ENCODE measurements at places on chromosomes 2 and 18.

- no peak for DNase-seq
These were observed 78.1 kb upstream of the ZEB2 start for GRCh38 chr2:144597894-144598593.

GRCh38 chr2:10895231-10895630, 16.5 kb upstream of the KCNF1 start:
- no peak for DNase-seq

DNA sequence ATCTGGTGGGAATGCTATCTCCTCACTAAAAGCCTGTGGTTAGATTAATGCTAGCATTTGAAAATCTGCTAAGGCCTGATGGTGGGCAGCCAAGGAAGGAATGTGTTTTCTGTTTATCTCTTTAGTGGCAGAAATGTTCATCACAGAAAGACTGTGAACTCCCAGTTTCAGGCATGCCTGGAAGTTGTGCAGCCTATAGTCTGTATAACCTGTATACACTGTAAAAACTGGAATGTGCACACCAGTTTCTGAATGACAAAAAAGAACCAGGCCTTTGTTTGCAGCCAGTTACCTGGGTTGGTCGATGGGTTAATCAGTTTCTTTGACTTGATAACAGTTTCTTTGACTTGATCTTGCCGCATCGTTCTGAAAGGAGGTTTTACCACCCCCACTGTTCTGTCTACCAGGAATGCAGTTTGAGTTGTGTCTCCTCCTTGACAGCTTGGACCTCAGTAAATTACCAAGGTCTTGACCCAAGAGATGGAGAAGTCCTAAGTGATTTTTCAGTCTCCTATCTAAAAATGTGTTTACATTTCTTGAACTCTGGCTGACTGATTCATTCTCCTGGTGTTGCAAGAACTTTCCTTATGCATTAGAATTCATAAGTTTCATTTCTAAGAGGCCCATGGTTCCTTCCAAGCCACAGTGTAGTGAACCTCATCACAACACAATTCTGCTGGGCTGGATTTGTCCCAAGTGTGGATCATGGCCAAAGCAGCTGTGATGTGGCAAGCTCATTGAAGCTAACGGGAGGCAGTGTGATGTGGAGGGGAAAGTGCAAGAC, 62.2 kb downstream of the KIAA2012 start:
- DNase-seq = peak; percentile 52

- DNase-seq = no peak
These were observed 16.1 kb upstream of the ARL5A start for GRCh38 chr2:151844211-151844896.

- no peak for DNase-seq
These were observed 440.7 kb downstream of the THSD7B start for GRCh38 chr2:137206069-137206468.

DNA sequence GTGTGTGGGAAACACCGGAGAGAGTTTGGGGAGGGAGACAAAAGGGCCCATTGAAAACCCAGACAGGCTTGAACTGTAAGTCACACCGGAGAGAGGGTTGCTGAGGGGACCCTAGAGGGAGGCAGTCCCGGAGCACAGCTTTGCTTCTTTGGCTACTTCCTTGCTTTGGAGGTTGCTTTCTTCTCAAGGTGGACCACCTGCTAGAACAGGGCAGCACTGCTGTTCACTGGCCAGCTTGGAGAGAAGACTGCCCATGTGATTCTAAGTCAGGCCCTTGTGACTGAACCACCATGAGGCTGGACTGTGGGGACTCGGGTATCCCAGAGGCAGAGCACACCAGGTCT, 4.4 kb downstream of the ACTG2 start:
- no peak for DNase-seq

GRCh38 chr2:58950795-58951462, 709.8 kb upstream of the FANCL start:
- no peak for DNase-seq

GRCh38 chr18:21345840-21346239, 103.8 kb downstream of the GREB1L start:
- no peak for DNase-seq

DNA sequence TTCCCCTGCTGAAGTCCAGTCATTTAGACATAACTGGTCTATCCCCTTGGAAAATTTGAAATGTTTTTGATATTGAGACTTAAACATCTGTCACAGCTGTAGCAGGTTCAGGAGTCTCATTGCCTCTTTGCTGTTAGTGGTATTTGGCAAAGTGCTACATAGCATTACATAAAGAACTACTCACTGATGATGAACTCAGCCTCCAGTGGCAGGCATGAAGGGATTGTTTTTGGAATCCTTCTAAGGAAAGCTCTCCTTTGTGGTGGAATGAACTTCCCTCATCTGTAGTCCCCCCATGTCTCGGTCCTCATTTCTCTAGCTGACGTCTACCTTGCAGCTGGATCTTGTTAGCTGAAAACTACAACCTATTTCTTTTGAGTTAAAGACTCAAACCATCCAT, 111.6 kb downstream of the TACR1 start:
- DNase-seq = no peak

DNA sequence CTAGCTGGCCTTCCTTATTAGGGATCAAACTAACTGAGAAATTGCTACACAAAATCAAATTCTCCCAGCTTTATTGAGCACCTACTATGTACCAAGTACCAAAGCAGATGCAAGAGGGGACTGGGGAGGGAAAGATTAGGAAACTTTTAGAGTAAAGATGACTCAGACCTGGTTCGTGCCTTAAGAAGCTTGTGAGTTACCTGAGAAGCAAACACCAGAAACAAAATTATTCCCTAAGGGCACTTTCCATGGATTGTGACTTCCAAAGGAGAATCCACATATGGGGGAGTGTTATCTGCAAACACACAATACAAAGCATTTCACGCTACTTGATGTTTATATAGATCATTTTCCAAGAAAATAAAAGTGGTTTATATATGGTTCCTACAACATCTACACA, 326.9 kb upstream of the HNRNPA3 start:
- no peak for DNase-seq

- DNase-seq = no peak
These were observed 4.8 kb downstream of the CWC22 start for GRCh38 chr2:180002198-180002770.

DNA sequence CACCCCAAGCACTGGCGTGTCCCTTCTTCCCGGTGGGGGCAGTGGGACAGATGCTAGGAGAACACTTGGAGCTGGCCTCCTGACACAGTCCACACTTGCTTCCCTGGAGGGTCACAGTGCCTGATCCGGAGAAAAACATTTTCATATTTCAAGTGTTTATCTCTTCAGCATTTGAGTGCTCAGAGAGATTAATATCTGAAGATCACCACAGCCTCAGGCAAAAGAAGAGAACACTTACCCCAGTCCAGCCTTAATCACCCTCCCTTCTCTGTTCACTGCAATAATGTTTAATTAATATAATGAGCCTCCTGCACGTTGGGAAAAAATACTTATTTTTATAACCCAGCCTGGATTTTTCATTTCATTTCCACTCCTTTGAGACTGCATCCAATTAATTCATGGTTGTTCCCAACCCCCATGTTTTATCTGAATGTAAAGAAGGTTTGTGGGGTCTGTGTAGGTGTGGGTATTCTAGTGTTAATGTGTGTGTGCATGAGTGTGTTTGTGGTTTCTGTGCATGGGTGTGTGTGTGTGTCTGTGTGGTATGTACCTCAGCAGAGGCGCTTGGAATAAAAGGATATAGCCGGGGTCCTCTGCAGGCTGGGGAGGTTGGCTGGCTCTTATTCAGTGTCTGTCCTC, 72.1 kb downstream of the NRP2 start:
- DNase-seq = no peak

GRCh38 chr2:132726155-132726554, 56.1 kb upstream of the LYPD1 start:
- DNase-seq = no peak

DNA sequence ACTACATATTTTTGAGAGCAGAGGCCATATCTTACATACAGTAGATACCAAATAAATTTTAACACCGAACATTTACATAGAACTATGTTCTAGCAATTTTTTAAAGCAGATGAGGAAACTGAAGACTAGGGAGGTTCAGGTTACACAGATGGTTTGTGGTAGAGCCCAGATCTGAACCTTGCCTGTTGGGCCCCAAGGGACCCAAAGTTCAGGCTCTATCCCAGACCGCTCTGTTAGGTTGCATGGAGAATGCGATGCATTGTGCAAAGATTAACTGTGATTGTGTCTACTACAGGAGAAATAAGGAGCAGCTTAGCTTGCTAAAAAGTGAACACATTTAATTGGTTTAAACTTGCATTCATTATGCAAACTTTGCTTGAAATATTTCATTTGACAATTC, 16.4 kb upstream of the DSC3 start:
- DNase-seq = no peak

DNA sequence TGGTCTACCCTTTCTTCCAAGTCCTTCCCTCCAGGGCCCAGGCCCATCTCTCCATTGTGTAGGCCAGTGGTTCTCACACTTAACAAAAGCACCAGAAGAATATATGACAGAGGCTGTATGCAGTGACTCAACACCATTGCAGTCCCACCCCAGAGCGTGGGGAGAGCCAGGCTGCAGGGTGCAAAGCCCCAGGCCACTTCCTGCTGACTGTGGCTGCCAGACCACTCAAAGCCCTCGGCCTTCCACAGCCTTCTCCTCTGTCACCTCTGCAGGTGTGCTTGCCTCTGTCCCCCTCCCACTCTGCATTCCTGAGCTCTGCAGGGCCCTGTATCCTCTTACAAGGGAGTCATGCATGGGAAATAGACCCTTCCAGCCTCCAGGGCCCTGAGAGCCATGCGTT, 40.4 kb upstream of the ARHGEF4 start:
- no peak for DNase-seq

GRCh38 chr2:26853751-26854150, 5.8 kb downstream of the DPYSL5 start:
- no peak for DNase-seq

- DNase-seq = no peak
These were observed 314.8 kb downstream of the CYP26B1 start for GRCh38 chr2:71832844-71833243.

- DNase-seq = no peak
These were observed 14.9 kb upstream of the SLC39A10 start for GRCh38 chr2:195642027-195642678.

DNA sequence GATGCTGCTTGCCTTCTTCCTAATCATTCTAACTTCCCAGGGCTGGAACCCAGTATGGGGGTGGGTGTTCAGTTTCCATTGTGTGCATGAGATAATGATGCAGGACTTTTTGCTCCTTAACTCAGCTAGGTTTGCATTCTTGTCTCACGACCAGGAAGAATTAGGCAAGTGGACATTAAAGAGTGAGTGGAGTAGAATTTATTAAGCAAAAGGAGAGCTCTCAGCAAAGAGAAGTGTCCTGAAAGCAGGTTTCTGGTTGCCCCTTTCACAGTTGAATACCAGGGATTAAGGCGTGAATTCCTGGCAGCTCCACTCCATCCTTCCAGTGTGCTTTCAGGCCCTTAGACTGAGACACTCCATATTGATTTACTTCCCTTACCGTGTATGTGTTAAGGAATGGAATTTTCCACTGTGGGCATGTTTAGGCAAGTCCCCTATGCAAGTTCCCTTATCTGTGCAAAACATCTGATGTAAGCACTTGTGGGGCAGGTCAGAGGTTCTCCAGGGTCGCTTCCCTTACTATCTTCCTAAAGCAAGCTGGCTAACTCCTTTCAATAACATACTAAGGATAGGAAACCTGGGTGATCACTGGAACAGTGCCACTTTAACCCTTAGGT, 126.5 kb downstream of the GPR39 start:
- no peak for DNase-seq
